ENCODE measurements at places on chromosomes 2 and 18. TPM values are rescaled to one million over a fixed set of nuclear protein-coding genes. Genes with fewer than 3 reads are reported as not detected.

- peak; percentile 65 for DNase-seq
Measured at GRCh38 chr2:159285929-159286708, at the start of gene WDSUB1. Gene WDSUB1 (minus strand): TSS chr2:159286703. CDS start chr2:159283069, 3,634 bp downstream.

DNA sequence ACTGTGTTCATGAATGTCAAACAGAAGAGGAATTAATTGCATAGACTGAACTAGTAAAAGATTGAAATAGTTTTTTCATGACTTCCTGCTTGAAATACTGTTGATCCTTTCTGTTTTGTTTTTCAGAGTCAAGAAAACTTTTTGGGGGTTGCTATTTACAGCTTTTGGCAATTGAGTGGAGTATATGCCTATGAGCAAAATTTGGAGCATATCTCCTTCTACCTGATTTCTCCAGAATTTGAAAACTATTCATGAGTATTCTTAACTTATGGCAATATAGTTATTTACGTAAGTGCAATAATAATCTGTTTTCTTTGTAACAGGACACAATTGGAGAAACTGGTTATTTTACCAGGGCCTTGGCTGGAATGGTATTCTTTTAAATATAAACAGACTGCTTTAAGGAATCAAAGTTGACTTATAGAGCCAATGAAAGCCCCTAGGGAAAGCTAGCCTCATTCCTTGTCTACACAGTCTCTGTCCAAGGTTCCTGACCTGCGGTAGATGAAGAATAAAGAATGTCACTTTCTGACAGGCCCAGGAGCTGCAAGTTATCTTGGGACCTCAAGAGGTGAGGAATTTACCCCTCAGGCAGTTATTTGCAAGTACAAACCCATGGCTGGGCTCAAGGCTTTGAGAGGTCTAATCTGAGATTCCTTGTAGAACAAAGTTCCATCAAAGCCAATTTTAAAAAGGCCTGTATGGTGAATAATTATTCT lies 193.5 kb upstream of the NDUFV2 start:
- no peak for DNase-seq

GRCh38 chr2:39419282-39420223 lies 17.5 kb downstream of the MAP4K3 start:
- DNase-seq = no peak

- DNase-seq = no peak
Measured at GRCh38 chr18:48790869-48791635, 159.7 kb downstream of the SMAD7 start.

GRCh38 chr2:216517447-216518225 lies 19.0 kb downstream of the RPL37A start:
- DNase-seq = no peak

- DNase-seq = no peak
Measured at GRCh38 chr2:168744844-168745243, 57.6 kb upstream of the NOSTRIN start.

ADAM23 gene
- polyA plus RNA-seq = 13.5 TPM

KYNU gene
- polyA plus RNA-seq = 0.80 TPM

REG3A gene
- not detected for polyA plus RNA-seq

GPR35 gene
- polyA plus RNA-seq = 1.7 TPM
